H1 (cell line): ENCODE measurements at places on chromosomes 7 and 10.

- DNase-seq: no peak
Measured at GRCh38 chr10:78160591-78160990, 126.9 kb downstream of the RPS24 start.

DNA sequence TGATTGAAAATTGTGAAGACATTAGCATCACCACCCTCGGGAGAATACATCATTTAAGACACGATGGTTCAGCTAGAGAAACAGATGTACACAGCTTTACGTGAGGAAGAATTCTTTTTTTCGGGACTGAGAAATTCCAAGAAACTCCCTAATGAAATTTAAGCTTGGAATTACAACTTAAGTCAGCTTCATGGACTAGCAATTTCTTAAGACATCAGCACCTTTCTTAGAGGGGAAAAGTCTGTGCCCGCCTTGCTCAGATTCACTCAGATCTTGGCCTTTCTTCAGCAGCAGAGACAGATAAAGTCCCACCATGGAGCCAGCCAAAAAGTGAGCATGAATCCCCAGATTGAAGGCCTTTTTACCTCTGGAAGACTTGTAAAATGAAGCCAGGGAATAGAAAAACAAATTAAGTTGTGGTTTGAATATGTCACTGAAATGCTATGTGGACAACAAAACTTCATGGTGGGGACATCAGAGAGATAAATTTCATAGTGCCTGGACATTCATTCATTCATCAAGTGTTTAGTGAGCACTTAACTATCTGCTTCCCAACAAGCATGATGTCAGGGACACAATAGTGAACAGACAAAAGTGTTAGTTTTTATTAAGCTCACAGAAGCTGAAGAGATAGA lies 32.1 kb downstream of the PRKG1 start:
- DNase-seq: no peak

DNA sequence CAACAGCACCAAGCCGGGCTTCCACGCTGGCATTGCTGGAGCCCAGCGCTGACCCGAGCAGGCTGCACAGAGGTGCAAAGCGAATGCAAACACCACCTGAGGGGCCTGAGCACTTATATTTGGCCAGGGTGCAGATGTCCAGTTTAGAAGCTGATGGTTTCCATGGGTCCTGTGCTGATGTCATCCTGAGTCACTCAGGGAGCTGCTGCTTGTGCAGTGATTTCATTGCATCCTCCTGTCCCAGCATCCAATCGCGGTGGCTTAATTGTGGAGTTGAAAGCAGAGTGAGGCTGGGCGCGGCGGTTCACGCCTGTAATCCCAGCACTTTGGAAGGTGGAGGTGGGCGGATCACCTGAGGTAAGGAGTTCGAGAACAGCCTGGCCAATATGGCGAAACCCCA lies 410.2 kb upstream of the KLF6 start:
- no peak for DNase-seq

DNA sequence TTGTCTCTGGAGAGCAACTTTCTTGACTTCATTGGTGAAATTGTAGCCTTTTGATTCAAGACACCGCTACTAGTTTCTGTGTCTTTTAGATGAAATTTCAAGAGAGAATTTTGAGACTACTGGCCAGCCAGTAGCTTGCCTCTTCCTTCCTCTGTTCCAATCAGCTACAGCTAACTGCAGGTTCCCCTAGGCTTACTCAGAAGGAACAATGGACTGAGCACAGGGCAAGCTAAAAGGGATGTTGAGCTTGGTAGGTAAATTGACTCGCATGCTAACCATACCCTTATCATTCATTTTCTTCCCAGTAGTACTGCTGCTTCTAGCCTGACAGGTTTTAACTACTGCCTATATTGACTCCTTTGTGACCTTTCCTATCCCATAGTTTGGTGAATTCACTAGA lies 81.1 kb downstream of the RUNDC3B start:
- no peak for DNase-seq

GRCh38 chr7:108270385-108271015 lies 140.3 kb upstream of the LAMB4 start:
- DNase-seq: no peak

GRCh38 chr10:106696239-106696638 lies 468.3 kb downstream of the SORCS1 start:
- DNase-seq: no peak

DNA sequence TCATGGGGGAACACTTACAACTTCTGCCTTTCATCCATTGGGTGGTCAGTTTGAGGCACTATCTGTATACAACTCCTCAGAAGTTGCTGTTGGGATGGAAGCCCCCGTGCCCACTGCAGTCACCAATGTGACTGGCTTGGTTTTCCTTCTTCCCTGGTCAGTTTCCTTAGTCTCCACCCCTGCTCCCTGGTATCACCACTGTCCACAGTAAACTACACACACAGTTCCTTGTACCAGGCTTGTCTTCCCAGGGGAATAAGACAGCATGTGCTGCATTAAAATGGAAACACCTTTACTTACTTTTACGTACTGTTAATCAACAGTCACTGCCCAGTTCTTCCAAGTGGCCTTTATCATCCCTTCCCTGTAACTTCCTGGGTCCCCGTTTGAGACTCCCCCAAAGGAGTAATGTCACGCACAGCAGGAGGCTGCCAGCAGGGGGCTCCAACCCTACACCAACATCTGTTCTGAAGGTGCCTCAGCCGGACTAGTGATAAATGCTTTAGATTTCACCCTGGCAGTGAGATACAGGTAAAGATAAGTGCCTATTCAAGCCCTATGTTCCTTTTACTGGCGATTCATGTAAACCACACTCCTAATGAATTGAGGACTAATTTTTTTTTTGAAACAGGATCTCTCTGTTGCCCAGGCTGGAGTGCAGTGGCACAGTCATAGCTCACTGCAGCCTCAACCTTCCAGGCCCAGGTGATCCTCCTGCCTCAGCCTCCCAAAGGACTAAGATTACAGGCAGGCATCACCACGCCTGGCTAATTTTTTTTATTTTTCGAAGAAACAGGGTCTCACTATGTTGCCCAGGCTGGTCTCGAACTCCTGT lies 45.3 kb upstream of the PIK3AP1 start:
- peak; percentile 62 for DNase-seq

- no peak for DNase-seq
Measured at GRCh38 chr10:130171196-130171595, 35.0 kb downstream of the GLRX3 start.

DNA sequence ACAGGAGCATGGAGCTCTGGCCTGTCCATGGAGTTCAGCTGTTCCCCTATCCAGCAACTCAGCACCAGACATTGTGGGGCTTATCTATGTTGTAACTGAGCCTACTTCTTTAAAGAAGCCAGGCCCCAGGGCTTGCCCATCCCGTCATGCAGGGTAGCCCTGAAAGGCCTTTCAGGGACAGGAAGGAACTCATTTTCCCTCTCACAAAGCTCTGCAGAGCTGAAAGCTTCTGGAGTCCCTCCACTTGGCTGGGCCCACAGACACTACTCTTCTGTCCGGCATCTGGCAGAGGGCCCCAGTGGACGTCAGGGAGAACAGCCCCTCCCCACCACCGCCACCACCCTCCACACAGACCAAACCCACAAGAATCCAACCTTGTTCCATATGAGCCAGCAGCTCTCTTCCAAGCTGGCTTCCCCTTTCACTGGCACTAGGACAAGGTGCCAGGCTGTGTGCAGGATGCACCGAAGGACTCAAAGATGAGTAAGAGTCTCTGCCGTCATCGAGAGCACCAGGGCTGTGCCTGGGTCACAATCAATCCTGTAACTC lies 33.1 kb downstream of the DENND2A start:
- DNase-seq: no peak

DNA sequence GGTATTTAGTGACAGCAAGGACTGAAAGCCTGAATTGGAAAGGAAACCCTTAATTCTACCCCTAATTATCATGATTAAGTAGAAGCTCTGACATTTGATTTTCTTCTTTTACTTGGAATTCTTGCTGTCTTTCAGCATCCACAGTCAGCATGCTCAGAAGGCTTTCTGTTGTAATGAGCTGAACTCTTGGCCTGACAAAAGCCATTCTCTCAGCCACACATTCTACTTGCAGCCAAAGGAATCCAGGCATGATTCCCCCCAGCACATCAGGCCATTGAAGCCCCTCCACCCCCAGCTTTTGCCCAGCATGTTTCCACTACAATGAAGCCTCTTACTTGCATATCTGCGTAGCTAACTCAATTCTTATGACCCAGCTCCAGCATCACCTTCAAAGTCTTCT lies 94.3 kb upstream of the FRMD4A start:
- DNase-seq: peak; percentile 27

- peak; percentile 90 for DNase-seq
Measured at GRCh38 chr10:97081621-97082235, 104.0 kb downstream of the SLIT1 start.

- DNase-seq: peak; percentile 78
Measured at GRCh38 chr10:126904818-126905701, at the start of gene DOCK1. Gene DOCK1, plus strand, starts transcription at chr10:126905428. Its CDS starts 90 bp downstream, at chr10:126905518.
